ENCODE measurements at places on chromosomes 2 and 18. TPM values are rescaled to one million over a fixed set of nuclear protein-coding genes. Genes with fewer than 3 reads are reported as not detected.
A peak's percentile ranks its signal among the peaks of the same experiment; 100 is the strongest.

The ASAP2 gene
- total RNA-seq = 55.2 TPM

- DNase-seq = no peak
Observed at GRCh38 chr2:2793514-2793913, 462.4 kb upstream of the MYT1L start.

GRCh38 chr2:84925336-84925723 is 19.9 kb downstream of the TMSB10 start:
- no peak for DNase-seq

DNA sequence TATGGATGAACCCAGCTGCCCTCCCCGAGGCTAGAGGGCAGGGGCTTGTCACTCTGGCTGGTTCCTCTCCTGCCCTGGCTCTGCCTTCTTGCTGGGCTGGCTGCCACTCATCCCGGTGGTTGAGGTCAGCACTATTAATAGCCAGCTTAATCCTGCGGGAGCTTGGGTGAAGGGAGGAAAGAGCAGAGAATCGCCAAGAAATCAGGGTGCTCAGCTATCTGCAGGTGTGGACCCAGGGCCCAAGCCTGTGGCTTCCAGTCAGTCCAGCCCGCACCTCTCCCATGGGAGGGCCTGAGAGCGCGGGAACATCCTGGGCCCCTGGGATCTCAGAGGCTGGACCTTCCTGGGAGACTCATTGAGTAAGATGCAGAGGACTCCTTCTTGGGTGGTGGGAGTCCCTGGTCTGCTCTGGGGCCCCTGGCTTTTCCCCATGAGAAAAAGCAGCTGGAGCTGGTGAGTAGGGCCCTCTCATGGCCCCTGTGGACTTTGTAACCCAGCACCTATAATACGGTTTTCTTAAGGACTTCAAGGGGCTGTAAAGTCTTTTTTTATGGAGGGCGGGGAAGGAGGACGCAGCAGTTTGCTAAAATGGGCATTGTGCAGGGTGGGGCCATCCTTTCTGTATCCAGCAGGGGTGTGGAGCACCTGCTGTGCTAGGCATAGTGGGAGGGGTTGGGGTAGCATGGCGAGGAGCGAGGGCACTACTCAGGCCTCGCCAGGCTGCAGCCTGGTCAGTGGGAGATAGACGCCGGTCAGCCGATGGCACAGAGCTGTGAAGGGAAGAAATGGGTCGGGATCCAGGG is 27.4 kb upstream of the CNNM3 start:
- DNase-seq = peak; percentile 70

DNA sequence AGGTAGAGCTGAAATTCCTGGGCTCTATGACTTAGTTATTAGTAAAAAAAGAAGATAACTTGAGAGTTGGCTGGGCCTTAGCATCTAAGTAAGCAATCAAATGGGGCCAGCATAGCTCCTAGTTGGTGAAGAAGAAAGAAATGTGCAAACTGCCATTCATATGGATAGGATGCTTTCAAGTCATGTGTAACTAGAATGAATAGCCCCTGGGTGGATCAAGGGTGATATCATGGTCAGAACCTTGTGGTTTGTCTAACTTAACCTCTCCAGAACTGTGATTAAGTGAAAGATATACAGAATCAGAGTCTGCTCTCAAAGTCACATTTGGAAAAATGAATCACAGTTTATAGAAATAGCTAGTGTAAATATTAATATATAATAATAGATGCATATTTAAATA is 198.7 kb upstream of the DTNA start:
- no peak for DNase-seq

DNA sequence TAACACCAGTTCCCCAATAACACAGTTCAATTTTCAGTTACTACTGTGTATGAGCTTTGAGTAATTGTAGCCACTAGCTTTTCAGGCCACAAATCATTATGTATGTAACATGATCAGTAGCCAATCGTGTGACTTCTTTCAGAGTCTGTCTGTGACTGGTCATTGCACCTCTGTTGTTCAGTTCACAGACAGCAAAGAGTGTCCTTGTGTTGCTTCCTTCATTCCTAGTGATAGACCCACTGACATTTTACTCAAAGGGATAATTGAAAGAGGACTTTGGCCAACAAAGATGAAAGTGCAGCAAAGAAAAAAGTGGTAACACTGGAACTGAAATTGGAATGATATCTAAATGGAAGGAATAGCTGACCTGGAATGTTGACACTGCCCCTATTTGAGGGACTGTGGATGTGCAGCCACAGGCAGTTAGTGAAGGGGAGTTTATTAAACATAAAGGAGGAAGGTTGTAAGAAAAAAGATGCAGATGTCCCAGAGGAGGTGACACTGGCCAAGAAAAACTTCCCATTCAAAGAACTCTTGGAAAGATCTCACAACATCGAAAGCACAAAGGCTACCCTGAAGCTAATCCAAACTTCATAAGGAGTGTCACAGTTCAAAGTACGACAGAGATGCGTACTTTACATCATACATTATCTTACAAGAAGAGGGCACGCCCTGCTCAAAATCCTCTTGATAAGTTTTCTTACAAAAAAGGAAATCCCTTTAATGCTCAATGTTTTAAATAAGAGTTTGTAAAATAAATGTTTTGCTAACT is 19.3 kb downstream of the TTC39C start:
- no peak for DNase-seq

DNA sequence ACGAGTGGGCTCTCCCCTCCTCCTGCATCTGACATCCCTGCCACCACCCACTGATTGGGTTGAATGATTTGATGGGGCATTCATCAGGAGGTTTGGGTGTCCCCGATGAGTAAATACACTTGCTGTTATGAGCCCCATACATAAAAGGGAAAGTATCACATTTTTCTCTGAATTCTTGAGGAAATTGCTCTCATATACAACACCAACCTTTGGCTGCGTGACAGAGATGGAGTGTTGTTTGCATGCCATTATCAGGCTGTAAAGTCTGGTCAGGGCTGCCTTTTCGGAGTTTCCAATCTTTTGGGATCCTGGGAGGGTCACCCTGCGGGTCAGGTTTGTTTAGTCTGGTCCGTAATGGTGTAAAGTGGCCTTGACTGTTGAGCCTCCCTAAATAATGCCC is 227.9 kb upstream of the SPRED2 start:
- no peak for DNase-seq

DNA sequence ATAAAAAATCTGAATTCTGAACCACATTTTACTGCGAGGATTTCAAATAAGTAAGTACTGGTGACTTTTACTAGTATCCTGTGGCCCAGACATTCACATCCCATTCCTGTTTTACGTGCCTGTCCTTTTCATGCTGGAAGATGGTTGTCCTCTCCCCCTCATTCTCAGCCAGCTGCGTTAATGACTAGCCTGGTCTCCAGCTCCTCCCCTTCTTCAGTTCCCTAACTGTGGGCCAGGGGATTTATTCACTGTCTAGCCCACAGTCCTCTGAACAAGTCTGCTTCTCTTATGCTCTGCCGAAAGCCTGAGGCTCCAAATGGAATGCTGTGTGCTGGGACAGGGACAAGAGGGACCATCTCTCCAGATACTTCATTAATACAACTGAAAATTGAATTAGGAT is 373.9 kb downstream of the PTPRM start:
- DNase-seq = no peak

DNA sequence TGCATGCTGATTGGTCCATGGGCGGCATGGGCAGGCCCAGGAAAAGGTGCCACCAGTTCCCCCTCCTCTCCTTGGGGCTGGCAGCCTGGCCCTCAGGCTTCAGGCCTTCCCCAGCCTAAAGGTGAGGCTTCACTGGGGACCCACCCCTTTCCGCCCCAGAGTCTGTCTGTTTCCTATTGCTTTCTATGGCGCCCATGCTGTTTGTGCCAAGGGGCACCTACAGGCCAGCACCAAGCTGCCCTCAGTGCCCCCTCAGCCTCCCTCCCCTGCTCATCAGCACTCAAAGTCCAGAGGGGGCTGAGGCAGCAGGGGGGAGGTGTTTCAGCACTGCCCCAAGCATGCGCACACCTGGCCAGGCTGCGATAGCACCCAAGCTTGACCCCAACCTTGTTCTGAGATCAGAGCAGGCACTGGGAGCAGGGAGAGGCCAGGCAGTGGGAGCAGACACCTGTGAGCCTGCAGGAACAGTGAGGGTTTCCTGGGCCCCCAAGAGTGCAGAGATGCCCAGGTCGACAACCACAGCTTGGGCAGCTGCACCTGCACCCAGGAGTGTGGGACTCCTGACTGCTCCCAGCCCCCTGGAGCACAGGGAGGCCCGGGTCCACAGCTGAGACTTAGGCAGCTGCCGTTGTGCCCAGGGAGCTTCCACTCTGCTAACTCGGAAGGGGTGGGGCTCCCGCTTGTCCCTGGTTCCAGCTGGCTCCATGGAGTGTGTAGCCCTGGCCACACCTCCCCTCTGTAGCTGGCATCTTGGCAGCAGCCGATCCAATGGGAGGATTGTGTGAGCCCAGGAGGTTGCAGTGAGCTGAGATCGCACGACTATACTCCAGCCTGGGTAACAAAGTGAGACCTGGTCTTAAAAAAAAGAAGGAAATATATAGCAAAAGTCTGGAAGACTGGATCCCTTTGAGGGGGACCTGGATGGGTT is 69.1 kb downstream of the NCAPH start:
- peak; percentile 82 for DNase-seq

GRCh38 chr2:74399785-74400184 is 19.7 kb upstream of the DCTN1 start:
- no peak for DNase-seq

Measured in aorta (tissue), 5 donors.